NCI-H345 (cell line): ENCODE measurements at places on chromosomes 7 and 10.

- no peak for DNase-seq
Observed at GRCh38 chr10:13161857-13162271, 506 bp downstream of the MCM10 start.

GRCh38 chr7:44121761-44122420 lies 1.5 kb downstream of the POLD2 start:
- no peak for DNase-seq

DNA sequence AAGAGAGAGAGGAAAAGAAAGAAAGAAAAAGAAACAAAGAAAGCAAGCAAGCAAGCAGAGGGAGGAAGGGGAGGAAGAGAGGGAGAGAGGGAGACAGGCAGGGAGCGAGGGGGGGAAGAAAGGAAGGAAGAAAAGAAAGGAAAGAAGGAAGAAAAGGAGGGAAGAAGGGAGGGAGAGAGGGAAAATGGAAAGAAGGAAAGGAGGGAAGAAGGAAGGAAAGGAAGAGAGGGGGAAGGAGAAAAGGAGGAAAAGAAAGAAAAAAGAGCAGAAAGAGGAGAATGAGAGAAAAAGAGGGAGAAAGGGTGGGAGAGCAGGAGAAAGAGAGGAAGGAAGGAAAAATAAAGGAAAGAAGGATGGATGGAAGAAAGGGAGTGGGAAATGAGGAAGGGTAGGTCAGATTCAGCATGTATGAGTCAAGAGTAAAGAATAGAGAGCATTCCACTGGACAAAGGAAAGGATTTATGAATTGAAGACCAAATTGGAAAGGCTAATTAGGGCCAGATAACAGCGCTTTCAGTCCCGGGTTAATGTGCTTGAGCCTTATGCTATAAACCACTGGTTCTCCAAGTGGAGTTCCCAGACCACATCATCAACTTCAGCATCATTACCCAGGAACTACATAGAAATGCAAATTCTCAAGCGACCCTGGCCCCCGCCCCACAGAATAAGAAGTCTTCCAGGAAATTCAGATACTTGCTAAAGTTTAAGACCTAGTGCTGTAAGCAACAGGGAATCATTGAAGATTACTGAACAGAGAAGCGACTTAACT lies 85.1 kb downstream of the C10orf90 start:
- DNase-seq, result no peak

DNA sequence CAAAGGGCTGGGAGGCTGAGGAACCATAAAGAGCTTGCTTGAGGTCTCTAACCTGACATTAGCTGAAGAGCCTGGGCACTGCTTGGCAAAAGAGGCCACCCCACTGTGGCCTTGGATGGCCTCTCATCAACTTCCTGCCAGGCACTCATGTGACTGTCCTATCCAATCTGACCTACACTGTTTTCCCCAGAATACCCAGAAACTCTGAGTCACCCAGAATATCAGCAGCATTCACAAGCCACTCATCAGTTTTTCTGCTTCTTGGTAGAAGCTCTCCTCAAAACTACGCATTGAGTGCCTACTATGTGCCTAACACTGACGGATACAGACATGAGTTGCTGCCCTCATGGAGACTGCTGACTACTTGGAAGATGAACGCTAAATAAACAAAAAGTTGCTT lies 4.1 kb upstream of the NT5C2 start:
- no peak for DNase-seq

- DNase-seq, result no peak
Observed at GRCh38 chr10:74439213-74439612, 288.2 kb downstream of the ADK start.
